ENCODE measurements at places on chromosomes 7 and 10.

GRCh38 chr10:5971315-5971832 is 6.0 kb downstream of the IL15RA start:
- no peak for DNase-seq

DNA sequence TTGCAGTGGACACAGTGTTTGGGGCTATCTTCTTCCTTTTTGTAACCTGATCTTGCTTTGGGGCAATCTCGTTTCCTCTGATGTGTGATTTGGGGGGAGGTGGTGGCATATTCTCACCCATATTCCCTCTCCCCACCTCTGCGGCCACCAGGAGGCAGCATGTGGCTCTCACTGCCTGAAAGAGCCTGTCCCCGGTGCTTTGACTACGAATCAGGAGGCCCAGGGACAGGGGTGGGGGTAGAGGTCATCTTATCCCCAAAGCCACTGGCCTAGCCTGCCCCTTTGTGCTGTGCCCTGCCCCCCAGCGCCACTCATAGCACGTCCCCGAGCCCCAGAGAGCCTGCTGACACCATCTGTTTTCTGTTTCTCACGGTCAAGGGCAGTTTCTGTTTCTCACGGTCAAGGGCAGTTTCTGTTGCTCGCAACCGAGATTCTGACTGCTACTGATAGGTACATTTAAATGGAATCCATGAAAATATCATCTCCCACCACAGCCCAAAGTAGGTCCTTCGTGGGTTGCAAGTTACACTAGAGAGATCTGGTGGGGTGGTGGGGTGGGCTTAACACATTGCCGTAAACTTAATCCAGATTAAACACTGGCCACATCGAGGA is 28.2 kb downstream of the PHYH start:
- peak; percentile 26 for DNase-seq

- no peak for DNase-seq
These were observed 58.4 kb downstream of the ST8SIA6 start for GRCh38 chr10:17396004-17396403.

GRCh38 chr7:44326261-44327125 is 1.1 kb upstream of the CAMK2B start:
- no peak for DNase-seq

DNA sequence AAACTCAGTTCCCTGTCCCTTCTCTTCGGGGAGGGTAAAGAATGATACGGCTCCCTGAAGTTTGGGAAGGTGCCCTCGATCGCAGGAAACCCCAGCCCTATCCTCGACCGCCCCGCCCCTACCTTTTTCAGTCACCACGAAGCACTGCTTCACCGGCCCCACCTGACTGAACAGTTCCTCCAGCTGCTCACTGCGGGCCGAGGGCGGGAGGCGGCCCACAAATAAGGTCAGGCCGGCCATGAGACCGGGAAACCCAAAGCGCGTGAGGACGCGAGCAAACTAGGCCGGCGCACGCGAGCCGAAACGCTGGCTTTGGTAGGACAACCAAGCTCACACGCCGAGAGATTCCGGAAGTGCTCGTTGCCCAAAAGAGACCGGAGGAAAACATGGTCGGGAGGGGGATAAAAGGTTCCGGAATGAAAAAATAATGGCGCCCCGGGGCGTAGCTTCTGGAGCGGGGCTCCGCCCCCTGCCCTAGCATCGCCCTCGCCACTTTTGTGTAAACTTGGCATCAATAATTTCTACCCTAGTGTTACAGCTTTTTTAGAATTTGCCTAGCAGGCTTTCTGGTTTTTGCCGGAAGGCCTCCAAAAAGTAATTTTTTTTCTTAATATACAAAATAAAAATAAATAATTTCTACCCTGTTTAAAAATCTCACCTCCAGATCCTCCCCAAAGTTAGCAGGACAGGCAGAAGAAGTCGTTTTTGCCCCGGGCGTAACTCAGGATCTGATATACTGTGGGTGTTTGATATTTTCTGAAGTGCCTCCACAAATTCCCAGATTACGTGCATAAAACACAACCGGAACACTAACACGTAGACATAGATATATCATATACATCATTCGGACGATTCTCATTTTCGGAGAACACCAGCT is at the start of gene RBM28:
Gene RBM28 (minus strand): TSS at position 355 of the 877 bp plus-strand sequence. CDS start 115 bp downstream, at position 240.
- DNase-seq = peak; percentile 82

GRCh38 chr7:68224041-68224741 is 1227.6 kb downstream of the TYW1 start:
- DNase-seq = no peak

Measured in GM12864 (cell line).